Posterior cingulate gyrus (tissue), 11 donors: ENCODE measurements at places on chromosomes 1 and 21.

DNA sequence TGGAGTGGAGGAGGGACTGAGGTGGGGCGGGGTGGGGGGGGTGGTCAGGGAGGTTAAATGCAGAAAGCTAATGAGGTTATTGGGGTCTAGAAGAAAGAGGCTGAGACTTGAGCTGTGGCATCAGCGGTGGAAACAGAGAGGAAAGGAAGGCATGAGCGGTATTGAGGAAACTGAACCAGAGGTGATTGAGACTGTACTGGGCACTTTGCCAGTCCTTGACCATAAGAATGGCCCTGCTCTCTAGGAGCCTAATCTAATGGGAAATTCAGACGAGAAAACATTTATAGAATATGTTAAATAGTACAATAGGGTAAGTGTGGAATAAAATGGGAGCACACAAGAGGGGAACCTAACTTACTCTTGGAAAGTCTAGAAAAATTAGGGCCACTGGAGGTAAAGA, 23.7 kb downstream of the SLC44A3 start:
- DNase-seq: no peak

DNA sequence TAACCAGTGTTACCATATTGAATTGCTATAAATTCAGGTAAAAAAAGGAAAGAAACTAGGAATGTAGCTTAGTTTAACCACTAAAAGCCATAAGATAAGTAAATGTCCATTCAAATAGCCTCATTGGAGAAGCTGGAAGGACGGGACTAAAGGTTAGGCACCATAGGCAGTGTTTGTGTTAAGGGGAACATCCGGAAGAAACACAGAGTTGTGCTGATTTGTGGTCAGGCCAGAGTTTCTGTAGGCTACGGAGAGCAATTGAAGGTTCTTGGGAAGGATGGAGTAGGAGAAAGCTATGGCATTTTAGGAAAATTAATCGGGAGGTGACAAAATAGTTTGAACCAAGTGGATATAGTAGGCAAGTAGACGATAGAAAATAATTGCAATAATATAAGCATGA, 1.3 kb upstream of the KCNJ10 start:
- no peak for DNase-seq

DNA sequence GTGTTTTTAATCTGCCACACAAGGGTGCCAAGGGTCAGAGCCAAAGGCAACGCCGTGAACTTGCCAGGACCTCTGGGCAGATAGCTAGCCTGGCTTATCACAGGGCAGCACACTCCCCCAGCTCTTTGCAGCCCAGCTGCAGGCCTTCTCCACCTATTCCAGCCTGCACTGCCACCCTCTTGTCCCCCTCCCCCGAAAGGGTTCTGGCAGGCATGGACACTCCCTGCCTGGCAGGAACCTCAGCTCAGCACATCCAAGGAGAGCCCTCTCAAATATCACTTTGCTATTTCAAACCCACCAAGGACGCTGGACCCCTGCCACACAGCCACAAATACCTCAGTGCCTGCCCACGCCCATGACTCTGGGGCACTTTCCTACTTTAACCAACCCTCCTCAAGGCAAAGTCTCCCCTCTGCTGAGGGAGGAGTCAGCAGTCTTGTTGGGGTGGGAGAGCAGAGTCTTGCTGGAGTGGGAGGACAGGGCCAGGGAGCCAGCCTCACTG, 9.1 kb downstream of the SSBP3 start:
- DNase-seq: no peak

DNA sequence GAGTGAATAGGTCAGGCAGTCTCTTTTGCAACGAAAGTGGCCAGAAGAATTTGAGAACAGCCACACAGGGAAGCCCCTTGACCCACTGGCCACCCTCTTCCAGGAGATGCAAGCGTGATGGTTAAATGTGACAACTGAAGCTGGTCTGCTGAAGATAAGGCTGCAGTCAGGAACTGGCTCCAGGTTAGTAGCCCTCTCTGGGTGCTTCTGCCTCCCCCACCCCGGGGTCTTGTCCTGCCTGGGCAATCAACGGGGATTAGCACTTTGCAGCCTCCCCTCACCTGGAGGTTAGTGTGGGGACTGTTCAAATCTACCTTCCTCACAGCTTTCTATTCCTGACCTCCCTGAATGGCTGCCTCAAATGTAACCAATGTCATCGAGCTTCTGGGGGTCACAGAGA, 125.9 kb downstream of the PLXNA2 start:
- DNase-seq: no peak

DNA sequence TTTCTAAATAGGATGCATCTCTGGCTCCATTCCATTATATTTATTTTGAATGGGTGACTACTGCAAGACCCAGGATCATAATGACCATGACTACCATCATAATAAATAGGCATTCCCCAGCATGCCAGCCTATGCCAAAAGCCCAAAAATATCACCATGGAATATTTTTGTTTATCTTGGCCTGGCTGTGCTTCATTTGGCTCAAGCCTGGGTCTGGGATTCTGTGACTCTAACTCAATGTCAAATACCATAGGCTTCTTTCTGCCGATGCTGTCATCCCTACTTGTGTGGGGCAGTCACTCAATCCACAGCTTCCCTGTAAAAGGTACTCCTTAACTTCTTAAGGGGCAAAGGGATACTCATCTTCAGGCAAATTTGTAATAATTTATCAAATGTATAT, 66.6 kb downstream of the DIRAS3 start:
- no peak for DNase-seq

DNA sequence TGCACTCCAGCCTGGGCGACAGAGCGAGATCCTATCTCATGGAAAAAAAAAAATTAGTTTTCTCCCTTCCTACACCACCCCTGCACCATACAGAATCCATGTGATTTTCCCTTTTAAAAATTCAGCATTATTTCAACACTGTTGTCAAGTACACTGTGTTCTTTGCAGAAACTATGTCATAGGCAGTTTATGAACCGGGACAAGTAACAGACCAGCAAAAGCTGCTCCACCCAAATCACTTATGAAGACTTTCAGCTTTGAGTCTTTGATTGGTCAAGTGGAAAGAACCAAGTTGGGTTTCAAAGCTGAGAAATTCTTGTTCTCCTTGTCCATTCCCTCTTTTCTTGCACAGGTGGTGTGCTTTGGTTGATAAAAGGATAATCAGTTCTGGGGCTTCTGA, 173.0 kb downstream of the CDC7 start:
- no peak for DNase-seq

DNA sequence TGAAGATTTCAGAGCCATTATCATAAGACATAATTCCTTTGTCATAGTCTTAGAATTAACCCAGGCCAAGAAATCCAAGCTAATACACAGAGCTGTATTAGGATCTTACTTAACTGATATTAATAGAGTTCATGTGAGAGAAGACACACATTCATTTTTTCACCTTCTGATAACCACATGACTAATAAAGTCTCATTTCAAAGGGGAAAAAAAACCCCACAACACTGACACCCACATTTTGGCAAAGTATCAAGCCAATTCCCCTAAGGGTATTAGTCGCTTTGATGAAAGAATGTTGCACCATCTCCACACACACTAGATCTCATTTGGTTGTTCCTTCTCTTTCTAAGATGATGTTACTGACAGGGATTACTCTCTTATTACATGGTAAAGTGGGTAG, 344.4 kb upstream of the ESRRG start:
- no peak for DNase-seq

DNA sequence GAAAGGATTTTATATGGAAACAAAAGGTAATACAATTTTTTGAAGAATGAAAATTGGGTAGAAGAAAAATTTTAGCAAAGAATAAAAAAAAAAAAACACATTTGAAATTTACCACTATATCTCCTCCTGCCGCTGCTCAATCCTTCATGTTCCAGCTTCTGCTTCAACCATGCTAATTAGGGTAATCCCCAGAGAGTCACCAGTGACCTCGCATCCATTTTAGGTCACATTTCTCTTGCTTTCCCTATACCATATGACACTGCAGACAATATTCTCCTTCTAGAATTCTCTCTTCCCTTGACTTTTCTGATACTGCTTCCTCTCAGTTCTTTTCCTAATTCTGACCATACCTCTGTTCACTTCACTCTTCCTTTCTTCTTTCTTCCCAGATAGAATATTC, 237.1 kb downstream of the USH2A start:
- DNase-seq: no peak

DNA sequence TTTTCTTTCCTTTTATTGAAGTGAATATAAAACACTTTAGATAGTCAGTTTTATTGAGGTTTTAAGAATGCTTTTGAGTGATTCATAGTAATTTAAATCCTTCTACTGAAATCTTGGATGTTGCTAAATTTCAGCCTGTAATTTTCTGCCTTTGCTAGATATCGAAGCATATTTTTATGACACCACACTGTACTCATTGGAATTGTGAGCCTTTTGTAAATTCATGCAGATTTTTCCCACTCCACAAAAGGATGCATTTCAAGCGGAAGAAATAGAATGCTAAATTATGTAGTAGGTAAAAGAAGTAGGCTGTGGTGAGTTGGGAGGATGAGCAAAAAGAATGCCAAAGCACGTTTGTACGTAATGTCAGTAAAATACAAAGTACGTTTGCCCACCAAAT, 13.8 kb downstream of the SNX7 start:
- no peak for DNase-seq

DNA sequence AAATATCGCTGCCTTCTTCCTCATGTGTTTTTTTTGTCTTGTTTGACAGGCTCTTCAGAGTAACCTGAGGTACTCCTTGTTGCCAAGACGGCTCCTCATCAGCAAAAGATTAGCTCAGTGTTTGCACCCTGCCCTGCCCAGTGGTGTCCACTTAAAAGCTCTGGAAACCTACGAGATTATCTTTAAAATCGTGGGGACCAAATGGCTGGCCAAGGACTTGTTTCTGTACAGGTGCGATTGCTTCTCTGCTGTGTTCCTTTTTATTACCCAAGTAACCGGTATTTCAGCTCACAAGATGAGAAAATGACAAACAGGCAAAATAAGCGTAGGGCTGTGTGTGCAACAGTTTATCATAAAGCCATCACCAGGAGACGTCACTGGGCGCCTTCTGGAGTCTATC, 42.4 kb downstream of the DOP1B start:
- DNase-seq: no peak

- no peak for DNase-seq
Measured at GRCh38 chr21:44734841-44735240, 23.5 kb upstream of the TSPEAR start.

DNA sequence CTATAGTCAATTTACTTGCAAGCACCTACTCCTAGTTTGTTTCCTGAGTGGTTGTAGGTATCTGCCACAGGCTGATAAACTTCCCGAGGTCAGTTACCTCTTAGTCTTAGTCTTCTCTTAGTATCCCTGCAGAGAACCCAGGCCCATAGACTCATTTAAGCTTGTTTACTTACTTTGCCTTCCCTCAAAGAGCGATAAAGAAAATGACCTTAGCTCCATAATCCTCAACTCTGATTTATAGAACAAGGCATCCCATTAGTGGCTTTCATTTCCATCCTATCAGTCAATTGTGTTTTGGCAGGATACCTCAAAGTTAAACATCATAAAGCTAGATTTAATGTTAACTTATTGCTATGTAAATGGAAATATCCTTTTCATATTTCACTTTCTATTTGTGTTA, 119.7 kb downstream of the UCHL5 start:
- DNase-seq: no peak

DNA sequence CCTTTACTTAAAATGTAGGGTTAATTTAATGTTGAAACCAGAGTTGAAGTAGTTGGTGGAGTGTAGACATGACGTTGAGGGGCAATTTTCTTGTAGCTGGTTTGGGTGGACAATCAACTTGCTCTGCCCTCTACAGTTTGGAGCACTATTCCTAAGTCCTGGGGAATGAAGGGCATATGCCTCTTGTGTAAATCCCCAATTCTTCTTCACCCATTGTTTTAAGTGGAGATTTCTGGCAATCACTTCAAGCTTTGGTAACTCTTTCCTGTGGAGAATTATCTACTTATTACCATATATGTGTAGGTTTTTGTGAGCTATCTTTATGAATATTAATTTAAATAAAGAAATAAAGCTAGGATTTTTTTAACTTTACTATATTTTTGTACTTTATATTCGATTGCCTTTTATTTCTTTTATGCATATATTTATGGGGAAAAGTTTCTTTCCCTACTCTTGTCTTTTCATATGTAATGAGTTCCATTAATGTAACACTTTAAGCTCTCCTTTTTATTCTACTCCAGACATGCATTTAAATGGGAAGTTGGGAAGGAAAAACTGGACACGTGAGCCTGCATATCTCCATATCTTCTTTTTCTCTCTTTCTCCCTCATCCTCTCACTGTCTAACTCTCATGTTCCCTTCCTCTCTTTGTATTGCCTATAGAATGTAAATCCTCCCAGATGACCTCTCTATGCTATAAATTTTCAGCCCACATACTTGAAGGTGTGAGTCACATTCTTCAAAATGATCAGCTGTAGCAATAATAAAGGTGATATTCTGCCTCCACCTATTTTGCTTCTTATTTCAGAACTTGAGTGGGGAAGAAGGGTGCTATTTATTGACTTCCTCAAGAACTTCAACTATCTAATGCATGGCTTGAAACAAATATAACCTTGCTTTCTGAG, 276.7 kb downstream of the PTPRC start:
- no peak for DNase-seq

- DNase-seq: no peak
Measured at GRCh38 chr1:68140536-68140935, 90.1 kb upstream of the DIRAS3 start.

GRCh38 chr1:228668553-228669241, 66.6 kb upstream of the RHOU start:
- no peak for DNase-seq

GRCh38 chr1:67601955-67602354, 83.0 kb upstream of the GADD45A start:
- no peak for DNase-seq

DNA sequence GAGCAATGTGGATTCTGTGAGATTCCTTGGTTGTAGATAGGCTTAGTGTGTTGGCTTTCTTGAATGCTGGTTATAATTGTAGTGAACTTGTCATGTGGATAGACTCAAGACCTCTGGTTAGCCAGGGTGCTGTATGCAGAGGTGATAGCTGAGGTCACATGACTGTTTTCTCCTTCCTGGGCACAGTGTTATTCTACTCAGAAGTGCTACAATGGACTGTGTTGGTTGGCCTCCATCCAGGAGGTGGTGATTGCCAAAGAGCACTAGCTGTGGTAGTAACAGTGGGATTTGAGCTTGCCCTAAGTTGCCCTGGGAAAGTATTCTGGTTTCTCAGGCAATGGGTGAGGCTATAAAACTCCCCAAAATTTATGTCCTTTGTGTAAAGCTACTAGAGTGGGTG, 71.6 kb downstream of the SH3BGR start:
- DNase-seq: no peak

- DNase-seq: no peak
Measured at GRCh38 chr1:52967666-52968065, 40.6 kb downstream of the SCP2 start.

GRCh38 chr1:70778934-70779333, 268.7 kb downstream of the PTGER3 start:
- DNase-seq: no peak
